ENCODE measurements at places on chromosomes 11 and 22.

DNA sequence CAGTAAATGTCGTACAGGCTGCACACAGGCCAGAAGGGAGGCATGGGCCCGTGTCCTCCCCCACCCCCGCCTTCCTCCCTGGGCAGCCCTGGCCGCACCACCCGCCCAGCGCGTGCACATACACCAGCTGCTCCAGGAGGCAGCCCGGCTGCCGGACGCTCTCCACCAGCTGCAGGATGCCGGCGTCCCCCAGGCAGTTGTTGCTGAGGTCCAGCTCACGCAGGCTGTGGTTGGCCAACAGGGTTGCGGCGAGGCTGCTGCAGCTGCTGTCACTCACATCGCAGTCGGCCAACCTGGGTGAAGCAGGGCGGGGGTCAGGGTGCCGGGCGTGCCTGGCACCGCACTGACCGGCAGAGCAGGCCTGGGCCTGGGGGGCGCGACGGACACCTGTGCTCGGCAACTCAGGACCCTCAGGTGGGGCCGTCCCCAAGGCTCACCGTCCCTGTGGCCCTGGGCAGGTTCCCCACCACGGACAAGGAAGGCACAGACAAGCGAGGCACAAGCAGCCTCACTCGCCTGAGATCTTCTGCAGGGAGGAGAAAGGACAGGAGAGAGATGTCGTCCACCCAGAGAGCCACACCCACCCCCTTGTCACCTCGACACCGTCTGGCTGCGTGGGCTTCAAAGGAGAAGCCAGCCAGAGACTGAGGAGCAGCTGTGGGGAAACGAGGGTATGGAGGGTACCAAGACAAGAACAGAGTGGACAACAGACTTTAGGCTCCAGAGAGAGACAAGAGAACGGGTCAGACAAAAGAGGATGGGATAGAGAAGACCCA lies 12.1 kb downstream of the RNH1 start:
- DNase-seq = no peak

DNA sequence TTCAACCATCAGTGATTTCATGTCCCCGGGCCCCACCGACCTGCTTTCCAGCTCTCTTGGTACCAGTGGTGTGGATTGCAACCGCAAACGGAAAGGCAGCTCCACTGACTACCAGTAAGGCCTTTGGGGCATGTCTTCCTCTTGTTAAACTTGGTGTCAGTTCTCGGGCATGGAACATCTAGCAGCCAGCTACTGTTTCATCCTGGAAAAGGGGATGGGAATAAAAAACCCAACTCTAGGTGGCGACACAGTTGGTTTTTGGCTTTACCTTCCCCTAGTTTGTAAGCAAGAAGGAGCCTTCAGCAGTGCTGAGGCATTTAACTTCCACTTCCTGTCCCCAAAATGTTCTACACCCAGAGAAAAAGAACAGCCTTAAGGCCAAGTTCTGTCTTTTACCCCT lies 76.7 kb downstream of the BMAL1 start:
- no peak for DNase-seq

DNA sequence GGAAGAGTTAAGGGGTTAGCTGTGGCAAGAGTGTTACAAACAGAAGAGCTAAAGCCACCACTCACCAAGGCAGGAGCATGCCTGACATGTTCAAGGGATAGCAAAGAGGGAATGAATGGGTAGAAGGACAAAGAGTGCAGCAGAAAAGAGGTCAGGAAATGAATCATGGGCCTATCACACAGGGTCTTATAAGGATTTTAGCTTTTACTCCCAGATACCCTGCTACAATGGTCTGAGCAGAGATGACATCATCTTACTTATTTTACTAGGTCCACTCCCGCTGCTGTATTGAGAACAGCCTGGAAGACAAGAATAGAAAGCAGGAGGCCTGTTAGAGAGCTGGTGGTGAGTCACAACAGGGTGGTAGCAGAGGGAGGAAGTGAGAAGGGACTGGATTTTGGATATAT lies 9.8 kb downstream of the TRAF6 start:
- no peak for DNase-seq

DNA sequence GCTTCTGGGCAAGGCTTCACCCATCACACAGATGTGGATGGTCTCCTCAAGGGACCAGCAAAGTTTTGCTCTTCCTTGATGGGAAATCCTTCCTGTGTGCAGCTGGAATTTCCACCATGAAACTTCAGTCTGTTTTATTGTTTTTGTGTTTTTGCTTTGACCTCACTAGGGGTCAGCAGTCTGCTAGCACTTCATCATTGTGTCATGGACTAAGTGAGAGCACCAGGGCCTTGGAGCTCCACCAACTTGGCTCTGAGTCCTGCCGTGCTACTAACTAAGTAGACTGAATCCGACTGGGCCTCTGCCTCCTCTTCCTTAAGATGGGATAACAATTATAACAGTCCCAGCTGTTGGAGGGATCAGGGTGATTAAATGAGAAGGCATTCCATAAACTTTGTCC lies 305.8 kb upstream of the NCAM1 start:
- DNase-seq = no peak

DNA sequence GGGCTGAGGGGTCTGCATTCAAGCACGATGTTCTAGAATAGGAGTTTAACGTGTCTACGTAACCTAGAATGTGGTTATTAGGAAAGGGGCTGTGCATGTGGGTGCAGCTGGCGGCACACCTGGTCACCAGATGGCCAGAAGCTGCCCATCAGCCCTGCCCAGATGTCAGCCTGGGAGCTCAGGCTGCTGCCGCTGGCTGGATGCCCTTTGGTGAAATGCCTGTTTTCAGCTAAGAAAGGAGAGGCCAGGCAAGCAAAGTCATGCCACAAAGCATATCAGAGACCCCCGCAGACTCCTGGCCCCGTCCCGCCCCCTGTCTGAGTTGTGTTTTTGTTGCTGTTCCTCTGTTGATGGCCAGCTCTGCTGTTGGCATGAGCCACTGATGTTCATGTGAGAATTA lies 11.3 kb upstream of the ADORA2A start:
- DNase-seq = no peak

DNA sequence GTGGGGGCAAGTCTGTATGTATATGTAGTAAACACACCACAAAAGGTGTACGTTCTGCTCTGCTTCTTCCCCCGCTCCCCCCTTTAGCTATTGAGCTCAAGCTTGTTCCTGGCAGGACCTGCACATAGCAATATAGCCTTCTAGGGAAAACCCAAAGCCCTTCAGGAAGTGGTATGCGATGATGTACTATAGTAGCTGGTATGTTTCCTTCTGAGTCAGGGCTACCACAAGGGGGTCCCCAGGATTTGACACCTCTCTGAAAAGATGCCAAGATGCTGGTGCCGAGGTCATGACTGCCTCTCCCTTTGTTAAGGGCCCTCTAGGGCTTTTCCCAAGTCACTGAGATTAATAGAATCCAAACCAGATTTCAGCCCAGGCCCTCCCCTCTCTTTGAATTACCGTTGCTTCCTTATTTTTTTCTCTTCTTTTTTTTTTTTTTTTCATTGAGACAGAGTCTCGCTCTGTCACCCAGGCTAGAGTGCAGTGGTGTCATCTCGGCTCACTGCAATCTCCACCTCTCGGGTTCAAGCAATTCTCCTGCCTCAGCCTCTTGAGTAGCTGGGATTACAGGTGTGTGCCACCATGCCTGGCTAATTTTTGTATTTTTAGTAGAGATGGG lies 268.4 kb downstream of the ETS1 start:
- peak; percentile 84 for DNase-seq

- DNase-seq = no peak
Observed at GRCh38 chr11:134407321-134407828, 4.7 kb downstream of the B3GAT1 start.

DNA sequence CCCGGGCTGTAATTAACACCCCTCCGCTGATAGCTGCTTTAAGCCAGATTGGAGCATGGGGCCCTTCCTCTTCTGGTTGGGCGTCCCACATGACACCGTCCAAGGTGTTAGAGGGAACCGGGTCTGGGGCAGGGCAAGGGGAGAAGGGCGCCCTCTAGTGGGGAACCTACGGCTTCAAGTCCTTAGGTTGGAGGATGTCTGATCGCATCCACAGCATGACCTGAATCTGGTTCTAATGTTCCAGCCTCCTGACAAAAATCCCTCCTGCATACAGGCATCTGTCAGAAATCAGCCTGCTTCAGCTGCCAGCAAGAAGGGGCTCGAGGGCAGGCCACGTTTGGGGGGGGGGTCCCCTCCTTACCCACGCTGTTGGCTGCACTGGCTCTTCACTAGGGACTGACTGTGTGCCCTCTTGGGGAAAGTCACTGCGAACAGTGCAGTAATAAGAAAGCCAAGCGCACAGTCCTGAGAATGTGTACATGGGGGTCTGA lies 94.2 kb upstream of the TBCEL start:
- peak; percentile 63 for DNase-seq

DNA sequence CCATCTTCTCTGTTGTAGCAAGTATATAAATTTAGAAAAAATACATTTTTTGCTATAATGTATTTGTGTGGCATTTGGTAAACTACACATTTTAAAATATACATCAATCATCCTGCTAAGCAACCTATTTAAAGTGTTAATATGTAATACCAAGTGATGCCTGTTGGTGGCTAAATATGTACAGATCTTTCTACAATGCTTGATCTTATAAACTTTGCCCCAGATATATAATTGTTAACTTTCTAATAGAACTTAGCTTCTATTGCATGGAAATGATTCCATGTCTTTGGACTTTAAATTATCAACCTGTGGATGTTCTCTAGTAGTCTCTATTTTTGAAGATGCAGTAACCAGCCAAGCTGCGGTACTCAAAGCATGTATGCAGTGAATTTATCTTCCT lies 1260.4 kb upstream of the RAG2 start:
- DNase-seq = no peak

GRCh38 chr11:68843052-68843561 lies 1.4 kb upstream of the CPT1A start:
- DNase-seq = peak; percentile 81

DNA sequence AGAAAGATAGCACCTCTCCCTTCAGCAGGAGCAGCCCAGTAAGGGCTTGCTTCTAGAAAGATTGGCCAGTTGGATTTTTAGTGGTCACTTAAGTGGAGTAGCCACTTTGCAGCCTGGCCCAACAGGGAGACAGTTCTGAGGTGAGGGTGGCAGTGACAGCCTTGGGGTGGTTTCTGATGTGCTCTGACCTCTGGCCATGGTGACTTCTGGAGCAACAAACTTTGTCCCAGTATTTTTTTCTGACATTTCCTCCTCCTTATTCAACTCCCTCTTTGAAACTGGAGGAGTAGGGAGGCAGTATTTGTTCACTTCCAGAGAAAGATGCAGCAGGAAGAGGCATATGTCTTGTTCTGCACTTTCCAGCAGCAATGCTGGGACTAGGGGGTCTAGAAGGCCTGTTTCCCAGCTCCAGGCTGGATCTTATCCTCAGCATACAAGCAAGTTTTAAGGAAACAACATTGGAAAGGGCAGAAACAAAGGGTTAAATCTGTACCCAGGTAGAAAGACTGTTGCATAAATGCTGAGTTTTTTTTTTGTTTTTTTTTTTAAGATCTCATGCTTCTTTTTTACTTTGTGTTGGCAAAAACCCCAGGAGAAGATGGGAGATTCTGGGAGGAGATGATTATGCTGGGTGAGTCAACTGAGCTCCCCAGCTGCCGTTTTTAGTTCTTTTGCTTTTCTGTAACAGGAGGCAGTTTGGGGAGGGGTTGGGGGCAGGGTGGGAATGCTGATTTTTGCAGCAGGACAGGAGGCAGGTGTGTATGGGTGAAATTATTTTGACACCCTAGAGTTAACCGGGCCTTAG lies 37.2 kb downstream of the RCOR2 start:
- DNase-seq = no peak

DNA sequence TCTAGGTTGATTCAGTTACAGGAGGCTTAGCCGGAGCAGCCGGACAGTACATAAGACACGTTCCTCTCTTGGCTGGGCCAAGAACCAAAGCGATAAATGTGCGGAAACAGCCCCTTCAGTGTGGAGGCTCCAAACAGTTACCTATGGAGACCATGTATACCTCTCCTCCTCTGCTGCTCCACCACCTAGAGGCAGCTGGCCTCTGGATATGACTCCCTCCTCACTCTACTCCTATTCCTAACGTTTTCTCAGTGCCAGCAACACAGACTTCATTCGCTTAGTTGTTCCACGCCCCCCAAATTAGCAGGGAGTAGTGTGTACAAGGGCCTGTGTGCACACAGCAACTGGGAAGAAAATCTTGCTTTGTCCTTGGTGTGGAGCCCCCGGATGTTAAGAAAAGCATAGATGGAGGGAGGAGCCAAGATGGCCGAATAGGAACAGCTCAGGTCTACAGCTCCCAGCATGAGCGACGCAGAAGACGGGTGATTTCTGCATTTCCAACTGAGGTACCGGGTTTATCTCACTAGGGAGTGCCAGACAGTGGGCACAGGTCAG lies 362.3 kb upstream of the KIRREL3 start:
- DNase-seq = no peak

- DNase-seq = no peak
Observed at GRCh38 chr11:132464003-132464342, 1068.3 kb downstream of the OPCML start.

- DNase-seq = no peak
Observed at GRCh38 chr22:47031628-47031915, 269.1 kb downstream of the TBC1D22A start.

DNA sequence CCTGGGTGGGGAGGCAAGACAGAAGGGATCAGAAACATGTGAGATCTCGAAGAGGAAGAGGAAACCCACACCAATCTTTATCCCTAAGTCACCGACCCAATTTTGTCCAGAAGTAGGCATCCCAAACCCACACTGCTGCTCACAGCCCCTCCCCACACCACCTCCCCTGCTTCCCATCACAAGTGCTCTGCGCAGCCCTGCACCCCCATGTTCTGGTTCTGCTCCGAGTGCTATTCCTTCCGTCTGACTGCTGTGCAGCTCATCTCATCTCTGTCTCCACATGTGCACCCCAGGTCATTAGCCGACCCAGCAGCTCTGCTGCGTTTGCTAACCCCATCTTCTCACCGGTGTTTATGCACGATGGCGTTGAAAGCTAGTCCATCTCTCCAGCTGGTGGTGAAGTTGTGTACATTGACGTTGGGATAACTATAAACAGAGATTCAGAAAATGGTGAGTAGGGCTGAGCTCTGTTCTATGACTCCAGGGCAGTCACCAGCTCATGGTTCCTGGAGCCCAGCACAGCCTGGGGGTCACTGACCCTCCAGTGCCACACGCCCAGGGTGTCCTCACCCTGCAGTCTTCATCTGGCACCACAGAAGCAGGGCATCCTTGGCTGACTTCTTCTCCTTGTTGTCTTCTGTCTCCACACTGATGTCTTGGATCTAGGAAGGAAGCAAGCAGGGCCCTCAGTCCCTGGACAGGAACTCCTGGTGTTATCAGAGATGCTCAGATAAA lies 15.1 kb downstream of the SPTBN2 start:
- DNase-seq = no peak

GRCh38 chr11:7645206-7645605 lies 28.1 kb downstream of the CYB5R2 start:
- DNase-seq = no peak
